Left cardiac atrium (tissue), 4 donors: ENCODE measurements at places on chromosomes 6 and 20. TPM values are rescaled to one million over a fixed set of nuclear protein-coding genes. Genes with fewer than 3 reads are reported as not detected.

TBXT gene
- total RNA-seq = not detected

ZNF311 gene
- 0.37 TPM for total RNA-seq

DNA sequence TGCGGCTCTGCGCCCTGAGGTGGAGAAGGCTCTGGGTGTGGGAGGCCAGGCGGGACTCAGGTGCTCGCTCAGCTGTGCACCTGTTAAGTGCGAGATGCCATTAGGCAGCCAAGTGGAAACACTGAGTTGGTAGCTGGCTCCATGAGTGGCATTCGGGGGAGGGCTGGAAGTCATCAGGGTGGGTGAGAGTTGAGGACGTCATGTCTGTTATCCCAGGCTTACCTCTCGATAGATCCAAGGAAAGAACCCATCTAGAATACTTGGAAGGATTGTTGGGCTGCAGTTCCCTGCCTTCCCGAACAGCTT is 41.3 kb downstream of the TAF8 start:
- no peak for DNase-seq

DNA sequence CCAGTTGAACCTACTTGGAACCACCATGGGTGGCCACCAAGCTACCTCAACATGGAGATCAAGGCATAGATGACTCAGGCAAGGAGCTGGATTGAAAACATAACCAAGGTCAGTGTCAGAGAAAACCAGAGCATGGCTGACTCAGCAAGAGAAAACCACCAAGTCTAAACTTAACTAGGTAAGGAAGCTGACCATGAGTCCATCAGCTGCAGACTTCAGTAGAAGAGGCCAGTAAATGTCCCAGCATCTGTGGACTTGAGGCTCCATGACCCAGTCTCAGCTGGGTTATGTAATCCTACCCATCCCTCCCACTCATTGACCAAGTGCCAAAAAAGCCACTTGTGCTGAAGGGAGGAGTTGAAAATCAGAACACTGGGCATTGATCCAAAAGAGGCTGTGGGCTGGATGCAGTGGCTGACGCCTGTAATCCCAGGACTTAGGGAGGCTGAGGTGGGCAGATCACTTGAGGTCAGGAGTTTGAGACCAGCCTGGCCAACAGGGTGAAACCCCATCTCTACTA is 93.7 kb upstream of the CBLN4 start:
- DNase-seq = no peak

GRCh38 chr6:29071831-29072723 is 15.0 kb downstream of the OR2B3 start:
- DNase-seq = no peak
